ENCODE measurements at places on chromosomes 11 and 22. TPM values are rescaled to one million over a fixed set of nuclear protein-coding genes. Genes with fewer than 3 reads are reported as not detected.

Gene DYNC2H1
- 1.7 TPM for total RNA-seq

DNA sequence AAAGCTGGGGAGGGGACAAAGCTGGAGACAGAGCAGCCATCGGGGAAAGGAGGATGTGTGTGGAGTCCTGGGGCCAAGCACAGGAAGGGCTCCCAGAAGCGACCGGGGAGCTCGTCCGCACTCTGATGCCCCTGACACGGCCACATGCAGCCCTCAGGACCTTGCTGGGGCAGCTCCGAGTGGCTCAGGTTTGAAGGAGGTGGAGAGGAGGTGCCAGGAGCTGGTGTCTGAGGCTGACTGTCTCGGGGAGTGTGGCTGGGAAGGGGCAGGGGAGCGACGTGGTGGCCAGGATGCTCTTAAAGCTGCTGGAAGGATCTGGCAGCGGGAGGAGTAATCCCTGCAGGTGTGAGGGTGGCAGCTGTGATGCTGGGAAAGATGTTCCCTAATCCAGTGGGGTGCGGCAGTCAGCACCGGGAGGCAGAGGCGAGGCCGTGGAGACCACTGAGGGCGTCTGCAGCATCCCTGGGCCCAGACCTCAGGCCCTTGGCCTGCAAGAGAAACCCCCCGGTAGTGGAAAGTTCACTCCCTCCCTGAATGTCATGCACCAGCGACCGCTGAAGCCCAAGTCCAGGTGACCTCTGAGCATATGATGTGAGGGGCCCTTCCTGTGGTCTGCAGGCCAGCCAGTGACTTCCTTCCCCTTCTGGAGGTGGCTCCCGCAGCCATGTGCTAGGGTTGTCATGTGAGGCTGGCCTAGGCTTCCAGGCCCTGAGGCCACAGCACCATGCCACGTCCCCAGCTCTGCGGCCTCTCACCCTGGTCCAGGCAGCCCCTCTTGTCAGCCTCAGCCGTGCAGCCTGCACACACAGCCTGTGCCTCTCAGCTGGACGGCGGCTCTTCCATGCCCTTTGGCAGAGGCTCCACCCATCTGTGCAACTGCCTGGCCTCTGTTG, 17.2 kb upstream of the CTSD start:
- no peak for DNase-seq
- no peak overlapping the region for H3K27ac ChIP-seq
- no peak overlapping the region for H3K4me3 ChIP-seq
- H3K4me1 ChIP-seq, result peaks cover 10% of the 10 kb centered on the region
- no peaks in the 10 kb centered on the region for H3K36me3 ChIP-seq

GRCh38 chr11:61516675-61517572, 8.4 kb downstream of the LRRC10B start:
- H3K27ac ChIP-seq, result no peak overlapping the region
- peaks cover 4% of the 10 kb centered on the region for H3K4me1 ChIP-seq
- H3K4me3 ChIP-seq, result no peak overlapping the region
- no peaks in the 10 kb centered on the region for H3K27me3 ChIP-seq

DNA sequence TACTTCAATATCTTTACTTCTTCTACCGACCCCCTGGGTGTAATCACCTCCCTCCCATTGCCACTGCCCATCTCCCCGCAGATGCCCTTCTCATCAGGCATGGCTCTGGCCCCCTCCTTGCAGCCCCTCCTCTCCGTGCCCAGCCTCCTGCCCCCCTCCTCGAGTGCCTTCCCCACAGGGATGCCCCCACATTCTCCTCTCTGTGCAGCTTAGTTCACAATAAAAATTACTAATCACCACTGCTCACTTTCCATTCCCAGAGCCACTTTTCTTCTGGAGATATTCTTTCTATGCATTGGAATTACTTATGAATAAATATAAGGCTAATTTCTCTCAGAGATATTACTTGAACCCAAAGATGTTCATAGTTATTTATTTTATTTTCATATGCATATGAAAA, 22.1 kb downstream of the IFITM10 start:
- no peak for DNase-seq
- peaks cover 27% of the 10 kb centered on the region for H3K27me3 ChIP-seq
- H3K36me3 ChIP-seq, result no peaks in the 10 kb centered on the region
- H3K4me1 ChIP-seq, result peaks cover 51% of the 10 kb centered on the region

DNA sequence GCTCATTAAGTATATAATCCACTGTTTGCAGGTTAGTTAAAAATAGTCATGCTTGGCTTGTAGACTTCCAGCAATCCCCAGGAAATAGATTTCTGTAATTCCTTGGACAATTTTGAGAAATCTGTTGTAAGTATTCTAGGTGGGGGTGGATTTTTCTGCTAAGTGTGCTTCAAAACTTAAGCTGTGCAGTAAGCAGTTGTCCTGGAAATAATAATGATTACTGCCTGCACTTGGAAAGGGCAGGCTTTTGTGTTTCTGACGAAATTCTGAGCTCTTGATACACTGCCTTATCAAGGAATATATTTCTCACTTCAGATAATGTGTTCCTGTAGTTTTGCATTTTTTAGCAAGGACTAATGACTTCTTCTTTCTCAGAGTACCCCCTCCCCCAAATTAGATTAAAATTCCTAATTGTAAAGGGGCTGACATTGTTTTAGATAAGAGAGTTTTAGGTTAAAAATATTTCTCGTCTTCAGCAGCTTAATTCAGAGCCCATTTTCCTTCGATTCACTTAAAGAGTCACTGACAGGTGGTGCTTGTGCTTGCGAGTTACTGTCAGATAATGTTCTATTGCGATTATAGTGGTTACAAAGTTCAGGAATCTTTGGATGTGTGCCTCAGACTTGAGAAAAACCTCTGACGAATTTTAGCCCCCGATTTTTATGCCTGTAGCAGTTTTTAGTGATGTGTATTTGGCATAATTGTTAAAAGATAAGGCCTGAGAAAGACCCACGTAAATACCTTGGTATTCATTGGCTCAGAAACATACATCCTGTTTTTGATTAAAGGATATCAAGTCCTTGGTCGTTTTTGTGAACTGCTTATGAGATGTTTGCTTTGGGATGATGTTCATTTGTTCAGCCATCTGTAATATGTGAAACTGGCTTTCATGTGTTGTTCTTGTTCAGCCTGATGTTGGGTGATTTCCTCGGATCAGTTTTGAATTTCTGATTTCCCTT, 120.5 kb downstream of the HIPK3 start:
- no peaks in the 10 kb centered on the region for H3K36me3 ChIP-seq
- H3K27ac ChIP-seq, result no peak overlapping the region
- peaks cover 4% of the 10 kb centered on the region for H3K4me1 ChIP-seq
- no peak for DNase-seq
- H3K4me3 ChIP-seq, result no peak overlapping the region
- H3K27me3 ChIP-seq, result peaks cover 49% of the 10 kb centered on the region

DNA sequence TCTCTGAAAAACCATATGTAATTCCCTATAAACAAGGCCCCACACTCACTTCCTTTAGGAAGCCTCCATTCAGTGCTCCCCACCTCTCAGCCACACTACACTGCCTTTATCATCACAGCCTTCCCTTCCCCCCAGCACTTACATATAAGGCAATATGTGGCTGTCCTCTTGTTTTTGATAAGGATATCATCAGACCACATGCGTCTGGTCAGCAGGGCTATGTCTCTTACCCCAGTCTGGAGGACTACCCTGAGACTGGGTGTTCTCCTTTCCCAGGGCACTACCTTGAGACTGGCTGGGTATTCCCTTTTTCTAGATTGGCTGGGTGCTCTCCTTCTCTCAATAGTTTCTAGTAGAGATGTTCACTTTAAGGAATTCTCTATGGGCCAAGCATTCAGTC, 7.8 kb downstream of the KCNE3 start:
- no peak overlapping the region for H3K27ac ChIP-seq
- H3K27me3 ChIP-seq, result peaks cover 7% of the 10 kb centered on the region
- no peaks in the 10 kb centered on the region for H3K36me3 ChIP-seq
- no peak overlapping the region for H3K4me3 ChIP-seq
- no peaks in the 10 kb centered on the region for H3K4me1 ChIP-seq
- no peak for DNase-seq

DNA sequence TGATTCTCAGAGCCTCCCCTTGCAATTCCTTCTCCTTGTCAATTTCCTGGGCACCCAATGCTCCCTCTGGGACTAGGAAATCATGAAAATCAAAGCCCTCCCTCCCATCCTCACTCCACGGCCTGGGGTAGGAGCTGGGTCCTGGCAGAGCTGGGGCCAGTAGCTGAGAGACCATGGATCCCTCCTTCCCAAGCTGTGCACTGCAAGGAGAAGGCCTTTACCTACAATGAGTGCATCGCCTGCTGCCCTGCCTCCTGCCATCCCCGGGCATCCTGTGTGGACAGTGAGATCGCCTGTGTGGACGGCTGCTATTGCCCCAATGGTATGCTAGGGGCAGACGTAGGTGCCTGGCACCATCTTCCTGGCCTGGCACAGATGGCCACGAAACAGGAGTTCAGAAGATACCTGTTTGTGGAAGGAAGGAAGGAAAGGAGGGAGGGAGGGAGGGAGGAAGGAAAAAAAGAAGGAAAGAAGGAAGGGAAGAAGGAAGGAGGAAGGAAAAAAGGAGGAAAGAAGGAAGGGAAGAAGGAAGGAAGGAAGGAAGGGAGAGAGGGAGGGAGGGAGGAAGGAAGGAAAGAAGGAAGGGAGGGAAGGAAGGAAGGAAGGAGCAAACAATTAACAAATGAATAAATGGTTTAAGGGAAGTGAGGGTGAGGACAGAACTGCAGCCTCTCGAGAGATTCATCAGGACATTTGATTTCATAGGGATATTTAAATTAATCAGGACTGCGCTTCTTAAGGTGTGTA, 12.5 kb downstream of the OTOG start:
- H3K36me3 ChIP-seq, result no peaks in the 10 kb centered on the region
- peaks cover 9% of the 10 kb centered on the region for H3K27me3 ChIP-seq
- no peak for DNase-seq
- H3K27ac ChIP-seq, result no peak overlapping the region
